Activated CD4-positive, CD25-positive, alpha-beta regulatory T cell treated with anti-CD3 and anti-CD28 coated beads, Interleukin-2, amount 50 U/mL, for 72 hours (primary cell): ENCODE measurements at places on chromosomes 2 and 18.

GRCh38 chr2:145106293-145106692, 586.4 kb upstream of the ZEB2 start:
- DNase-seq: no peak

- no peak for DNase-seq
Measured at GRCh38 chr2:122481244-122481622, 725.8 kb downstream of the TSN start.

DNA sequence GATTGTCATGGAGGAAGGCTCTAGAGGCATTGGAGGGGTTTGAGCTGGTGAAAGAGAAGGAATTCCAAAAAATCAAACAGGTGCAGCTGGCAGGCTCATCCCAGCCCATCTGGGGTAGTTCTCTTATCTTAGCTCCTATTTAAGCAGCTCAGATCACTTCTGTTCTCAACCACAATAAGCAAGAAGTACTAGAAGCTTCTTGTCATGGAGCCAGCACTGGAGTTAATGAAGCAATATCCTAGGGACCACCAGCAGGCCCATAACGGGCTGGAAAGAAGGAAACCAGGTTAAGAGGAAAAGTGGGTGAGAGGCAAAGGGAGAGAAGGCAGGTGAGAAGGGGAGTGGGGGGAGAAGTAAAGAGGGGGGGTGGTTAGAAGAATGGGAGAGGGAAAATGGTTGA, 100.7 kb upstream of the ZFP36L2 start:
- no peak for DNase-seq

DNA sequence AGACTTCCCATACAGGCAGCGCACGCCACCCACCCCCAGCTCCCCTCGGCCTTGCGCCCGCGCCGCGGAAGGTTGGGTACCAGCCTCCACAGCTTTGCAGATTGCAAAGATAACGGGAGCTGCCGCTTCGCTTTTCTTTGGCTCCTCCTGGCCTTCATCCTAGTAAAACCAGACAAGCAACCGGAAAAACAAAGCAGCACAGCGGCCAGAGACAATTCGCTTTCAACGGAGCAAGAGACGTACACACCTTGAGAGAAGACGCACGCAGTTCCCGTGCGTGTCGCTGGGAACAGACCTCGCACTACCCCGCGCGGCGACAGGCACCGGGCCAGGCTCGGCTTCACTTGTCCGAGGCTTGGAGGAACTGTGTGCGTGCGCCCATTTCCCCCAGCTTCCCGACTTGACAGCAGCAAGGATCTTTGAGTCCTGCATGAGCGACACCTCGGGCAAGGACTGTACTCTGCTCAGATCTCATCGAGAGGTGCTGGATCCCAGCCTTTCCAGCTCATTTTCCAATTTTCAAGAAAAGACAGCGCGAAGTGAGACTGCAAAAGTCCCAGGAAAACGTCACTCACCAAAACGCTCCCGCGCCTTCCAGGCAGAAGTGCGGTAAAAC, 964 bp downstream of the ZBTB7C start:
- no peak for DNase-seq

GRCh38 chr18:76554547-76555222, 59.6 kb upstream of the ZNF516 start:
- no peak for DNase-seq

GRCh38 chr2:82636402-82637020, 1822.6 kb downstream of the SUCLG1 start:
- DNase-seq: no peak

DNA sequence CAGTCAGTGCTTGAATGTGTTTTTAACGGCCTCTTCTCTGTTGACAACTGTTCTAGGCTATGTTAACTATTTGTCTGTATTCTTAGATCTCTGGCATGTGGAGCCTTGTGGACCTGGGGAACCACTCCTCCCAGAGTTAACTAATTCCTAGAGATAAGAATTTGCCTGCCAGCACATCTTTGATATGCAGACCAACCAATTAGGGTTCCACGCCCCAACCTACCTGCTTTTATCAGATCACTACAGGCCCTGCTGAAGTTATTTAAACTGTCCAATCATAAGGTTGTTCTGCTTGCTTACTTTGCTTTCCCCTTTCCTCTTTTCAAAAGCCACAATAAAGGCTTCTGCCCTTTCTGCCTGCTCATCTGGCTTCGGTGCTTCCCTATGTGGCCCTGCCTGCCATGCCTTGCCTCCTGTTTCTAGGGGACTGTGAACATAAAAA, 8.5 kb upstream of the CYBRD1 start:
- DNase-seq: no peak

DNA sequence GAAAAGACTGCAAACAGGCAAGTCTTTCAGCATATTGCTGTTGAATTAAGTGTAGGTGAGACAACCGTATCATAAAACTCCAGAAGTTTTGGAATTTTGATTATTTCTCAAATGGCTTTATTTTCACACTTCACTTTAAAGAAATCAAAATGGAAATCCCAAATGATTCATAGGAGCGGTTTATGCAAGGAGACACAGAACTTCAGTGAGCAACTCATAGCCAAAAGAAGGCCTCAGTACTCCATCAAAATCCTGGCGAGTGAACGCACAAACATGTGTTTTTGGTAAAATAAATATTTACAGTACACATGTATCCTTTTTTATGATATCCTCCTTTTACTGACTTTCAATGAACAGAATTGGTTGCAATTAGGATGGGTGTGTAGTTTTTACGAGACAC, 140.4 kb upstream of the APCDD1 start:
- no peak for DNase-seq

DNA sequence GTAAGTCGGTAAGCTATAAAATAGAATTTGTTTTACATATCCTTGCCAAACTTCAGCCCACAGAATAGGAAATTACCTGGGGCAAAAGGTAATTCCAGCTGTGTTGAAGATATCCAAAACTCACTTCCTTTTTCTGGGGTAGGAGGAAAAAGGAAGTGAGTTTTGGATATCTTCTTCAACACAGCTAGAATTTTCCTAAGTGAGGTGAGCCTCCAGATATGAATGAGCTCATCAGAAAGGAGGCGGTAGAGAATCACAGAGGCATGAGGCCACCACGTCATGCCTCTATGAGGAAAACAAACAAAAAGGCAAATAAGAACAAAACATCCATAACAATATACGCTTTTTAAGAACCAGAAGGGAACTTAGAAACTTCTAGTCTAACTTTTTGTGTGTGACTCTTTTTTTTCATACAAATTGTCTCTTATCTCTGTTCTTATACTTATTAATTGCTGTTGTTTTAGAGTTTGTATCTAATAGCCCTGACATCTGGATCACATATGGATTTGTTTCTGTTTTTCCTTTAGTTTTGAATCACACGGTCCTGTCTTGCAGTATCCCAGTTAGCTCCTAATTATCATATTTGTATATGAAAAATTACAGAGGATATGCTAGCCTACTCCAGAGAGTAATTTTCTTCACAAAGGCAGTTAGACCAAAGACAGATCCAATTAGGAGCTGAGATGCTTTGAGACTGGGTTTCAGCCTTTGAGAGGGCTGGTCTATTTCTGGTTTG, 104.5 kb downstream of the RBM43 start:
- no peak for DNase-seq

- no peak for DNase-seq
Measured at GRCh38 chr2:157782057-157782845, 93.9 kb downstream of the ACVR1 start.

GRCh38 chr2:15616850-15617777, 25.4 kb downstream of the DDX1 start:
- no peak for DNase-seq

GRCh38 chr2:183998797-183999190, 599.5 kb upstream of the ZNF804A start:
- DNase-seq: no peak

DNA sequence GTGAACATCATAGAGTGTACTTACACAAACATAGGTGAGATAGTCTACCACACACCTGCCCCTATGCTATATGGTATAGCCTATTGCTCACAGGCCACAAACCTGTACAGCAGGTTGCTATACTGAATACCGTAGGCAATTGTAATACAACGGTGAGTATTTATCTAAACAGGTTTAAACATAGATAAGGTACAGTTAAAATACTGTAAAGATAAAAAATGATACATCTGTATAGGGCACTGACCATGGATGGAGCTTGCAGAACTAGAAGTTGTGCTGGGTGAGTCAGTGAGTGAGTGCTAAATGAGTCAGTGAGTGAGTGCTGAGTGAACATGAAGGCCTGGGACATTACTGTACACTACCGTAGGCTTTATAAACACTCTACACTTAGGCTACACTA, 267.0 kb upstream of the HS6ST1 start:
- DNase-seq: no peak

GRCh38 chr2:100821255-100821910, 1.4 kb downstream of the NPAS2 start:
- DNase-seq: no peak

GRCh38 chr2:240128608-240129145, 7.4 kb downstream of the COPS9 start:
- DNase-seq: no peak

GRCh38 chr2:163713534-163714311, 22.1 kb downstream of the FIGN start:
- DNase-seq: no peak

GRCh38 chr2:175143678-175144077, 24.3 kb downstream of the ATF2 start:
- DNase-seq: no peak

- no peak for DNase-seq
Measured at GRCh38 chr2:158921599-158922408, 46.6 kb upstream of the TANC1 start.

GRCh38 chr18:73232933-73233332, 365.1 kb upstream of the NETO1 start:
- no peak for DNase-seq

DNA sequence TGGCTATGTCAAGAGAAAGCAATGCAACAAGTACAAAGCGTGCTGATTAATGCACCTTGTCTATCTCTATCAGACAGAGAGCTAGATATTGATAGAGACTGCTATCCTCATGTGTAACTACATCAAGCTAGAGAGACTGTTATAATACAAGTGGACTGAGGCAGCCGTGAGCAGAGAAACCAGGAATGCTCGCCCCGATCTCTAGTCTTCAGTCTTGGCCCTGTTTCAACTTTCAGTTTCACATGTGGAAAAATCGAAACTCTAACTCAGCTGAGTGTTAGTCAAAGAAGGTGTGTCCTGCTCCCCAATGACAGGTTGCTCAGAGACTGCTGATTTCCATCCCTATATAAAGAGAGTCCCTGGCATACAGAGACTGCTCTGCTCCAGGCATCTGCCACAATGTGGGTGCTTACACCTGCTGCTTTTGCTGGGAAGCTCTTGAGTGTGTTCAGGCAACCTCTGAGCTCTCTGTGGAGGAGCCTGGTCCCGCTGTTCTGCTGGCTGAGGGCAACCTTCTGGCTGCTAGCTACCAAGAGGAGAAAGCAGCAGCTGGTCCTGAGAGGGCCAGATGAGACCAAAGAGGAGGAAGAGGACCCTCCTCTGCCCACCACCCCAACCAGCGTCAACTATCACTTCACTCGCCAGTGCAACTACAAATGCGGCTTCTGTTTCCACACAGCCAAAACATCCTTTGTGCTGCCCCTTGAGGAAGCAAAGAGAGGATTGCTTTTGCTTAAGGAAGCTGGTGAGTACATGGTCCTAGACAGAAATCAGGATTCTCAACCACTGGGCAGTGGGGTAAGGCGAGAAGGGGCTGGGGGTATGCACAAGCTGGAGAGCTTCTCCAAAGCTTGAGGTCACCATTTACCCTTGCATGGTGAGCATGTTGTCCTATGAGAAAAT, at the start of gene RSAD2:
Gene RSAD2 (plus strand): TSS at position 376 of the 903 bp plus-strand sequence. CDS start 24 bp downstream, at position 400.
- DNase-seq: no peak

DNA sequence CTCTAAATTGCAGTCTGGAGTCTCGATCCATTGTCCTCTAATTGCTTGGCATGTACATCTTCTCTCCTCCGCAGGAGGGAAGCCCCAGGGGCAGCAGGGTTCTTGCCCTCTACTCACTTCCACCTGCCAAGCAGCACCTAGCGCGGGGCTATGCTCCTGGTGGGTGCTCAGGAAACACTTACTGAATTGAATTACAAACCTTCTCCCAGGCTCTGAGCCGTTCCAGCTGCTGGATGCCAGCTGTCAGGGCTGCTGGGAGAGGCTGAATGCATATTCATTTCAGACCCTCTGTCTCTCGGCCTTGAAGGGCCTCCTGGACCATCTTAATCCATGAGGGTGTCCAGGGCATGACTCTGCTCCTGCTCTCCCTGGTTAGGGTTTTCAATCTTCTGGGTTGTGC, 94.0 kb downstream of the CELF4 start:
- no peak for DNase-seq
